ENCODE measurements at places on chromosomes 1 and 21. TPM values are rescaled to one million over a fixed set of nuclear protein-coding genes. Genes with fewer than 3 reads are reported as not detected.

Gene FAM20B
- 31.4 TPM for total RNA-seq

Gene MX2
- 2.6 TPM for total RNA-seq

Gene APH1A
- 92.0 TPM for total RNA-seq

Gene PROX1
- under 0.01 TPM for total RNA-seq

Gene RXFP4
- not detected for total RNA-seq

Gene C4BPB
- 0.14 TPM for total RNA-seq

Gene TMEM200B
- total RNA-seq, result 13.4 TPM

Gene KCNJ9
- total RNA-seq, result under 0.01 TPM

Gene JTB
- total RNA-seq, result 130 TPM

Gene MYOM3
- not detected for total RNA-seq

Gene MRPS21
- total RNA-seq, result 111 TPM

Gene SYCP1
- not detected for total RNA-seq

Gene ZFYVE9
- total RNA-seq, result 28.6 TPM

Gene WNT3A
- total RNA-seq, result not detected

Gene LMOD1
- total RNA-seq, result 29.1 TPM

Gene GNAT2
- total RNA-seq, result 0.28 TPM

Gene PADI4
- not detected for total RNA-seq

Gene MFAP2
- total RNA-seq, result 10.7 TPM

Gene NPHS2
- not detected for total RNA-seq

Gene RHCE
- total RNA-seq, result 2.4 TPM

Gene GPX7
- 43.0 TPM for total RNA-seq

Gene COA7
- 8.4 TPM for total RNA-seq

Gene TFF3
- total RNA-seq, result not detected

Gene PCSK9
- total RNA-seq, result 13.7 TPM

Gene GOLPH3L
- total RNA-seq, result 7.7 TPM

Gene PLA2G2D
- not detected for total RNA-seq

Gene UTS2
- total RNA-seq, result not detected

Gene PROK1
- 0.14 TPM for total RNA-seq

Gene SUSD4
- 0.14 TPM for total RNA-seq

Gene LIN28A
- total RNA-seq, result not detected

Gene EMC1
- 89.0 TPM for total RNA-seq
